ENCODE measurements at places on chromosomes 13 and 19.
A peak's percentile ranks its signal among the peaks of the same experiment; 100 is the strongest.

DNA sequence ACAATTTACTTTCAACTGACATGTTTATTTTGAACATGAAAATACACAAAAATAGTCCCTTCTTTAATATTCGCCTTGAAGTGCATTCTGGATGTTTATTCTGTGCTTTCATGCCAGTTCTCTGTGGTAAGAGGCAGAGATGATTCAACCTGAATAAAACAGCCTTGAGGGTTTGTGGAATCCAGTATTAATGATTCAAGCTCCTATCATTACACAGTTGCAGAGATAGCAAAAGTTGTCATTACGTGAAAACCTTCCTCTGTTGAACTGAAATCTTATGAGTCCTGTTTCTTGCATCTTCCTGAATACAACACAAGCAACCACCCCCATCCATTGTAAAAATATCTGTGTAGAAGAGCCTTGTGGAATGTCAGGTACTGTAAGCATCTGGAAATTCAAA, 142.3 kb upstream of the HTR2A start:
- no peak for DNase-seq

- no peak for DNase-seq
These were observed 37.0 kb upstream of the CCNA1 start for GRCh38 chr13:36395280-36395679.

DNA sequence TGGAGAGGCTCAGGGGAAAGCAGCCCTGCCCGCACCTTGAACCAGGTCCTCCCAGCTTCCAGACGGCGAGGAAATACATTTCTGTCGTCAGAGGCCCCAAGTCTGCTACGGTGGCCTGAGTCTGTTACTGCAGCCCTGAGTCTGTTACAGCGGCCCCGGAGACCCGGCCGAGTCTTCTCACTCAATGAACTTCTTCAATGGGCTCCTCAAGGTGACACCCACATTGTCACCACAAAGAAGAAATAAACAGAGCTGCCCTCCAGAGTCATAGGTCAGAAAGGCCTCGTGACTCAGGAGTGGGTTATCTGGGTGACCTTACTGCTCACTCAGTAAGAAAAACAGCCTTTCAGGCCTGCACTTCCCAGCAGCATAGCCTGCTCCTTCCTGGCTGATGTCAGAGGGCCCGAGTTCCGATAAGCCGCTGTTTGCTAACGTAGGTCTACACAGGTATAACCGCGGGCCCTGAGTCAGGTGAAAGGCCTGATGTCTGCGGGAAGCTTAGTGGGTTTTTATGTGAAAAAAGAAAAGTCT, 66.9 kb upstream of the TM9SF2 start:
- DNase-seq, result peak; percentile 91

- DNase-seq, result no peak
These were observed 68.3 kb upstream of the UBAC2 start for GRCh38 chr13:99132295-99132835.

GRCh38 chr19:18017275-18018083, 9.5 kb downstream of the ARRDC2 start:
- peak; percentile 17 for DNase-seq

GRCh38 chr19:3585301-3586126, at the start of gene GIPC3:
GIPC3 (plus strand) TSS chr19:3585478; CDS start chr19:3585598, 120 bp downstream.
- no peak for DNase-seq

- no peak for DNase-seq
These were observed 1476.5 kb upstream of the PRR20A start for GRCh38 chr13:55664178-55664577.

DNA sequence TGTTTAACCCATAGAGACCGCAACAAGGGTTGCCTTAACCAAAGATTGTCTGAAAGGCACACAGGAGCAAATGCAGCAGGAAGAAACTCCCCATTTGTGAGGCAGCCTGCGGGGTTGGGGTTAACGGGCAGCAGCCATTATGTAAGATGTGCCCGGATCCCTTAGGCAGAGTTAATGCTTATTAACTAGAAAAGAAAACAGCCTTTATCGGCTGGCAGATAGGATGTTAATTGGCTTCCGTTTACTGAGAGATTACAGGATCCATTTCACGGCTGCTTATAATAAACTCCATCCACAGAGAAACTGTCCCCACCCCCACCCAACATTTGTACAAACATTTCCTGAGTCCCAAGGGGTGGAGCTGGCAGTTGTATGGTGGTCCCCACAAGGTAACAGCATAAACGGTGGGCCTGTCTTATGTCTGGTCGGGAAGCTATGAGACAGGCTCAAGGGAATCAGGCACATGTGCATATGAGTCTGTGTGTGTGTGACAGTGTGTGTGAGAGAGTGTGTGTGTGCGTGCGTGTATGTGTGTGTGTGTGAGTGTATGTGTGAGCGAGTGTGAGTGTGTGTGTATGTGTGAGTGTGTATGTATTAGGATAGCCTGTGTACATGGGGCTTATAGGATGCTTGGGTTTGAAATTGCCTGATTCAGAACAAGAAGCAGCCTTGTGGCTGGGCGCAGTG, 10.5 kb downstream of the SLC25A42 start:
- DNase-seq, result no peak

- no peak for DNase-seq
These were observed 114.8 kb upstream of the TDRD3 start for GRCh38 chr13:60282186-60282585.

DNA sequence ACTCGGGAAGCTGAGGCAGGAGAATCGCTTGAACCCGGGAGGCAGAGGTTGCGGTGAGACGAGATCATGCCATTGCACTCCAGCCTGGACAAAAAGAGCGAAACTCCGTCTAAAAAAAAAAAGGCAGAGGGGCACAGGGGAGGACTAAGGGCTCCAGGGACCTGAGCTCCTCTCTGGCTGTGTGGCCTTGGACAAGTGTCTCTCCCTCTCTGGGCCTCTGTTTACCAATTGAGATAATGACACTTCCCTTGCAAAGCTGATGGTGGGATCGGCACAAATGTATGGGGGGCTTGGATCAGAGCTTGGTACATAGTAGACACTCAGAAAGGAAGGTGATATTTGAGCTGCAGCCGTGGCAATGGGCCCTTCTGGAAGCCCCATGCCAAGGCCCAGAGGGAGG, 11.4 kb upstream of the SPACA4 start:
- no peak for DNase-seq

- DNase-seq, result no peak
These were observed 49.1 kb downstream of the MZT1 start for GRCh38 chr13:72678312-72678711.
